T-helper 1 cell (primary cell): ENCODE measurements at places on chromosomes 4 and X.

GRCh38 chrX:118212817-118213183 is 96.2 kb upstream of the KLHL13 start:
- no peak for DNase-seq

DNA sequence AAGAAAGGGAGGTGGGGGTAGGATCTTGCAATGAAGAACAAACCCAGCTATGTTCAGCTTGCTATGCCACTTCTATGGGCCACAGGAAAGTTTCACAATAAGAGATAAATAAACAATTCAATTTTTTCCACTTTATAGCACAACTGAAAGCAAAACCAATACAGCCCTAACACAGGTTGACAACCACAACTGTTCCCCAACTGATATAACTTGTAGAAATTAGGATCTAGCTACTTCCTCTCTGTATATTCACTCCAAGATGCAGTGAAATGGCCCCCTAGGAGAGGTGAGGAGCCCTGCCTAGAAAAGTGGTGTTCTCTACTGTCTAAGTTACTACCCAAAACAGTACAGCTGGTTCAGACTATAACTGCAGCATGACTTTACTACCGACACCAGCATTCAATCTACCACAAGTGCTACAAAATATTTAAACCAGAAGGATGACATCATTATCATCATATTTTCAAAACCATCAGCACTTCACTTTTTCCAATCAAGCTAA is 77.0 kb downstream of the FBXW7 start:
- DNase-seq: no peak

GRCh38 chrX:48523682-48524081 is 2.1 kb downstream of the EBP start:
- no peak for DNase-seq

DNA sequence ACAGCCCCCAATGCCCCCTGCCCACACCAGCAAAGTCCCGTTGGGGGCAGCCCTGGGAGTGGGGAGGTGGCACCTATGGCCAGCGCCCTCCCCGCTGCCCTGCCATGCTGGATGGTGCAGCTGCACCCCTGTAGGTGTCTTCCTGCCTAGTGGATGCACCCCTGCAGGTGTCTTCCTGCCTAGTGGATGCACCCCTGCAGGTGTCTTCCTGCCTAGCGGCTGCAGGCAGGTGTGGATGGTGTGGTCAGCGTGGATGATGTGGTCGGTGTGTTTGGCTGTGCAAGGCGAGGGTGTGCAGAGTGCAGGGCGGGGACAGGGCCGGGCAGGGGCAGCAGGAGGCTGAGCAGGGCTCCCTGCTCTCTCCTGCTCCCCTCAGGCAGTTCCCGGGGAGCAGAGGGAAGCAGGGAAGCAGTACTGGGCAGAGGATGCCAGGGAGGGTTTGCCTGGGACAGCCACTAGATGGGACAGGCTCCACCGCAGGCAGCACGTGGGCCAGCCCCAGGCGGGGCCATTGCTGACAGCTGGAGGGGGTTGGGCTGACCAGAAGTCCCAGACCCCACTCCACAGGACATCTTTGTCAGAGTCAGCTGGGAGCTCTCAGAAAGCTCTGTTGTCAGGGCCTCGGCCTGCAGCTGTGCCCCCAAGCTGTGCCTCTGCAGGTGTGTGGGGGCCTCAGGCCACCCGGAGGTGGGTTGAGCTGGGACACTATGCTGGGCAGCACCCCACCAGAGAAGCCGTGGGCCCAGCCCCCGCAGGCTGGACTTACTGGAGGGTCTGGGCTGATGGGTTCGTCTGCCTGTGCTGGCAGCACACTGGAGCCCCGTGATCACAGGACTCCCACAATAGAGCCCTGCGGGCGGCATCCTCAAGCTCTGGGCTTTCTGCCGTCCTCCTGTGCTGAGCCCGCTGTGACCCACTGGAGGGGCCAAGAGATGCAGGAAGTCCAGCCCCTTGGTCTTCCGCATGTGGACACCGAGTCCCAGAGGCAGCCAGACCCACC is 23.7 kb downstream of the DOK7 start:
- DNase-seq: no peak

DNA sequence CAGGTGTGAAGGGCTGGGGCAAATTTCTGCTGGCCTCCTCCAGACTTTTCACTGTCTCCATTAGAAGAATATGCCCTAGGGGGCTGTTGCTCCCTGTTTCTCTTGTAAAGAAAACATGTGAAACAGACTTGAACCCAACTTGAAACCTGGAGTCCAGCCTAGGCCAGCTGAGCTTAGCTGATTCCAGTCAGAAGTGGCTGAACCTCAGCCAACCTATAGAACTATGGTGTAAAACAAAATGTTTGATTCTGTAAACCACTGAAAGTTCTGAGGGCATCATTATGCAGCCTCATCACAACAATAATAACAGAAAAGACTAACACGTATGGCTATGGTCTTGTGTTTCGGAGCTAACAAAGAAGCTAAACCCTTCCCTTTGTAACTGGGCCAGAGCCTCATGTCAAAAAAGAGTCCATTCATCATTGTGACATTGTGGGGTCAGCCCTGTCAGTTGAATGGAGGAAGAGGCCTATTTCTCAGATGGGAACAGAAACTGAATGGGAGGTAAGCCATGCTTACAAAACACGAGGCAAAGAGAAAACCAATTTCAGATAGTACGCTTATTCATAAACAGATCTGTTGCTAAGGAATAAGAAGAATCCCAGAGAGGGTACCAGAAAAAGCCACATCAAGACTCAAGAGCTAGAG is 34.1 kb downstream of the SETD7 start:
- no peak for DNase-seq

GRCh38 chr4:52234561-52235440 is 183.7 kb downstream of the SPATA18 start:
- DNase-seq: no peak

GRCh38 chrX:112832481-112833095 is 8.0 kb downstream of the AMOT start:
- DNase-seq: no peak

GRCh38 chrX:124335598-124335997 is 3.1 kb downstream of the TEX13D start:
- DNase-seq: no peak

DNA sequence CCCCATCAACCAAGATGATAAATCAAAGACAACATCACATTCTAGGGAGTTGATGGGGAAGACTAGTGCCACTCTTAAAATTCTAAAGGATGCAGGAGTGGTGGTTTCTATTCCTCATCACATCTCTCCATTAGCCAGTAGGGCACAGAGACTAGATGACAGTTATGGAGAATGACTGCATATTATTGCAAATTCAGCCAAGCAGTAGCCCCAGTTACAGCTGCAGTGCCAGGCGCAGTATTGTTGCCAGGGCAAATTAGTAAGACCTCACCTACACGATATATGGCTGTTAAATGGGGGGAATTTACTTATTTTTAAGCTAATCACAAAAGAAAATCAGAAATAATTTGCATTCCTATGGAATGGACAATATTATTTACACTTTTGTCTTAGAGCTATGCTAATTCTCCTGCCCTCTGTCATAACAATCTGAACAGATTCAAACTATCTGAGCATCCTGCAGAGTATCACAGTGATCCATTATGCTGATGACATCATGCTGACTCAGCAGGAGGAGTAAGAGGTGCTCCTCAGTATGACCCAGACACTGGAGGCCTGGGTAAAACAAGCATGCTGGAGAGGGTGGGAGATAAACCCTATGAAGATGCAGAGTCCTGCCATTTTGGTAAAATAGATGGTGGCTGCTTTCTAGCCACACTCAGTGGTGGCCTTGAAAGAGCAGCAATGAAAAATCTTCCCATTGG is 24.7 kb downstream of the ETNPPL start:
- DNase-seq: no peak

DNA sequence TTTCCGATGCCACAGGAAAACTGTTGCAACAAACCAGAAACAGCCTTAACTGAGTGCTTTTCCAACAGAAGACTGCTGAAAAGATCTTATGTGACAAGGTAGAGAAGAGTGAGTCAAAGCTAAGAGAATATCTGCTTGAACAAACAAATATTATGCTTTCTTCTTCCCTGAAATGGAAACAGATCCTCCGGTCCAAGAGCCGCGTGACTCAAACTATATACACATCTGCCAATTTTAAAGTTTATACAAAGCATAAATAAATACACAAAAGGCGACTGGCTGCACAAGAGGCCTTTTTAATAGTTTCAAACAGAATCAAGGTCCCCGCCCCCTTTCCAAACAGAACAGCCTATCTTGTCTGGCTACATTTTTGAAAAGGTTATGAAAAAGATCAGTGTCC is 329.7 kb upstream of the F9 start:
- no peak for DNase-seq

- no peak for DNase-seq
These were observed 151.4 kb upstream of the USP9X start for GRCh38 chrX:40933706-40934425.

DNA sequence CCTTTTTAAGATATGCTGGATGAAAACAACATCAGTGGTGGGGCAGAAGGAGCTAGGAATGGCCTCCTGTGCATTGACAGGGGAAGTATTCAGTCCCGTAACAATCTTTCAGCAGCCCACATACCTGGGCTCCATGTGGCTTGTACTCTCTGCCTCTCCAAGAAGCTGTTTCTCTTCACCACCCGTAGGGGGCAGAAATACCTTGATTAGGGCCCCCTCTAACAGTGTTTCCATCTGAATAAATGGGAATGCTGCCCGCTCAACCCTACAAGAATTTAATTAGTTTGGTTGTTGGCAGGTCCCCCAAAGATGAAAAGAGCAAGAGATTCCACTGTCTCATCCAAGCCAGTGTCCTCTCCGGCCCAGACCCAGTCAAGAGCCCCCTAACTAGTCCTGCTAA is 155.2 kb downstream of the SMIM20 start:
- DNase-seq: no peak

GRCh38 chr4:95155759-95156451 is 392.9 kb downstream of the UNC5C start:
- DNase-seq: peak; percentile 59

DNA sequence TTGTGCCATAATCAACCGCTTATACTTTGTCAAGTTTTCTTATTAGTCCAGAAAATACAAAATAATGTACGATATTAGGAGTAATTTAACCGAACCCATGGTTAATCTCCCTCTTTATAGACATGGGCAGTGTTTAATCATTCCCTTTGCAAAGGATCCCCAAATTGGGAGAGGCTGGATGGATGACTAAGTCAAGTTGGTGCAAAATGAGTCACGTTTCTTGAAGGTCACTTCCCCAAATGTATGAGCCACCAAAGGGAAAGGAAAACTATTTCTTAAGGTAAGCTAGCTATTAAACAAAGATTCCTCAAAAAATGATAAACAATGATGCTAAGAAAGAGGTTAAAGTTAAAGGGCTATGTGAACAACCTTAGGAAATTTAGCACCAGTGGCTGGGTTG is 17.5 kb downstream of the MAML3 start:
- no peak for DNase-seq

- DNase-seq: no peak
These were observed 566.8 kb downstream of the PDHA2 start for GRCh38 chr4:96406742-96407141.

DNA sequence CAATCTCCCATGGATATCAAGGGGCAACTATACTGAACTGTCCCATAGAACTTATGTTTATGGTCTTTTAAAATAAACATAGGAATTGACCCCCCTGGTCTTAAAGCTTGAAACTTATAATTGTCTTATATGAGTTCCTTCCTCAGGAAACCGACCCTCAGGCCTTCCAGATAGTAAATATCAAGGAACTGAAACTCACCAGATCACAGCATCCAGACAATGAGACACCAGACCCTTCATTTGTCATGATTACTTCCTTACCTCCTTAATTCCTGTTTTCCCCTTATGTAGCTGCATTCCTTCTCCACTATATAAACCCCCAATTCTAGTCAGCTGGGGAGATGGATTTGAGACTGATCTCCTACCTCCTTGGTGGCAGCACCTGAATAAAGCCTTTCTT is 94.8 kb upstream of the GRPR start:
- DNase-seq: no peak

DNA sequence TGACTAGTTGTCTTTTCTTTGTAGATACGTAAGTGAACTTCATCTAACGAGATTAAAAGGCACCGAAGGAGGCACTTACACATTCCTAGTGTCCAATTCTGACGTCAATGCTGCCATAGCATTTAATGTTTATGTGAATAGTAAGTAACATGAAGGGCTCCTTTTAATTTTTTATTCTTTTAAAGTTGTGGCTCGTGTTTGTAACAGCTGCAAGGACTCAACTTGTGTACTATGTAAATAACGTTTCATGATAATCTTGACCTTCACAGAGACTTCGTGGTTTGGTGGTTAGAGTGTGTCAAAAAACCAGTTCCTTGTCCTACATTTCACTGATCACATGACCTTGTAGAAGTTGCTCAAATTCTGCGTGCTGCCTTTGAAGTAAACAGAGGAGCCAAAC is 51.6 kb downstream of the KIT start:
- DNase-seq: no peak

- DNase-seq: no peak
These were observed 294.3 kb upstream of the BOD1L1 start for GRCh38 chr4:13921805-13922204.

DNA sequence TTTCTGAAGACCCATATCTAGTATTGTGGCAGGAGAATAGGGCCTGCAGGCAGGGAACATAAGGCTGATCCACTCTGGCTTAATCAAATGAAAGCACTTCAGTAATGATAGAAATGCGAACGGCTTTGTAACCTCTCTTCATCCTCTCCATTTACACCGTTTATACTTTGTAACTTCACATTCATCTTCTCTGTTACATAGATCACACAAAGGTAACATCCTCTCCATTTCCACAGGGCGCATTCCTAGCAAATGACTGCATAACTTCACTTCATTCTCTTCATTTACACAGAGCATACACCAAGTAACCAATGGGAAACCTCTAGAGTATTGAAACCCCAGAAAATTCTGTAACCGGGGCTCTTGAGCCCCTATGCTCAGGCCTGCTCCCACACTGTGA is 65.5 kb upstream of the SLC34A2 start:
- no peak for DNase-seq

DNA sequence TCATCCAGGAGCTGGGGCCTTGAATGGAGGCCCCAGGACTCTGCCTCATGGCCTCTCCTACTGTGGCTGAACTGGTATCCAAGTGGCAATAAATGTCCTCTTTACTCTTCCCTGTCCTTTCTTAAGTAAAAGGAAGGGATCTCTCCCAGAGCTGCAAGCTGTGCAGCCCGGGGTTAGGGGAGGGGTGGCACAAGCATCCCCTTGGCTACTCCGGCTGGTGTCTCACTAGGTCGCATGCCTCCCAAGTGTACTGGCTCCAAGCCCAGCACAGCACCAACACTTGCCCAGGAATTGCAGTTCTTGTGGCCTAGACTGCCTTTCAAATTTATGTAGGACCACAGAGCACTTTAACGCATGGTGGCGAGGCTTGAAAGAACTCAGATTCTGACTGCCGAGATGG is 44.7 kb upstream of the MED14 start:
- DNase-seq: no peak

GRCh38 chr4:109199585-109199984 is 102.9 kb downstream of the COL25A1 start:
- DNase-seq: no peak
